ENCODE measurements at places on chromosomes 12 and 14.

- no peak for DNase-seq
Observed at GRCh38 chr12:95836630-95837239, 22.0 kb upstream of the SNRPF start.

GRCh38 chr14:101961011-101961721, 3.2 kb upstream of the DYNC1H1 start:
- peak; percentile 75 for DNase-seq

GRCh38 chr12:9074484-9075137, 41.1 kb downstream of the A2M start:
- no peak for DNase-seq

DNA sequence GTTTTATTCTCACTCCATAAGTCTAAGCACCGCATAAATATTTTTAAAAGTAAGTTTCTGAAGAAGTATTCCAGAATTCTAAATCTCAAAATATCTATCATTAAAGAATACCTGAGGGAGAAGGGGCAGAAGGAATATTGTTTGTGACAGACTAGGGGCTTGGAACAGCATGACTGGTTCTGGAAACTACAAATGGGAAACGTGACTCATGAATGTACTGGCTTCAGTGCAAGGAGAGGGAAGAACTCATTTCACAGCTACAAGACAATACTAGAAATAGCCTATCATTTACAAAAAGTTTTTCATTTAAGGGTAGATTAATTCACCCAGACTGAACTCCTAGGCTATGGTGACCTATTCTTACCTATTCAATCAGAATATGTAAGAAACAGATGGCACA, 121.3 kb downstream of the SLC25A21 start:
- no peak for DNase-seq

- DNase-seq: peak; percentile 38
Observed at GRCh38 chr14:73634011-73634833, 10.6 kb upstream of the DNAL1 start.

DNA sequence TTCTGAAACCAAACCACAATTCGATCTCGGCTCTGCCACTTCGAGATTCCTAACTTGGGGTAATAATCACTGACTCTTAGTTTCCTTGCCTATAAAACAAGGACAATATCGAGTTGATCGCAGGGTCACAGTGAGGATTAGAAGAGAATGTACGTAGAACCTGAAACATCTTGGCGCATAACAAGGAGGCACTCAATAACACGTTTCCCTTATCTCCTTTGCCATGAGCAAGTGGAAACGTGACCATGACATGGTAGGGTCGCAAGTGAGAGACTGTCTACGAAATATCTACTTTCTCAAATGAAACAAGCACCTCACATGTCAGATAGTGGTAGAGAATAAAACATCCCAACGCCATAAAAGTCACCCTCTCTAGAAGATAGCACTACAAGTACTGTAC, 2.3 kb downstream of the DICER1 start:
- no peak for DNase-seq

DNA sequence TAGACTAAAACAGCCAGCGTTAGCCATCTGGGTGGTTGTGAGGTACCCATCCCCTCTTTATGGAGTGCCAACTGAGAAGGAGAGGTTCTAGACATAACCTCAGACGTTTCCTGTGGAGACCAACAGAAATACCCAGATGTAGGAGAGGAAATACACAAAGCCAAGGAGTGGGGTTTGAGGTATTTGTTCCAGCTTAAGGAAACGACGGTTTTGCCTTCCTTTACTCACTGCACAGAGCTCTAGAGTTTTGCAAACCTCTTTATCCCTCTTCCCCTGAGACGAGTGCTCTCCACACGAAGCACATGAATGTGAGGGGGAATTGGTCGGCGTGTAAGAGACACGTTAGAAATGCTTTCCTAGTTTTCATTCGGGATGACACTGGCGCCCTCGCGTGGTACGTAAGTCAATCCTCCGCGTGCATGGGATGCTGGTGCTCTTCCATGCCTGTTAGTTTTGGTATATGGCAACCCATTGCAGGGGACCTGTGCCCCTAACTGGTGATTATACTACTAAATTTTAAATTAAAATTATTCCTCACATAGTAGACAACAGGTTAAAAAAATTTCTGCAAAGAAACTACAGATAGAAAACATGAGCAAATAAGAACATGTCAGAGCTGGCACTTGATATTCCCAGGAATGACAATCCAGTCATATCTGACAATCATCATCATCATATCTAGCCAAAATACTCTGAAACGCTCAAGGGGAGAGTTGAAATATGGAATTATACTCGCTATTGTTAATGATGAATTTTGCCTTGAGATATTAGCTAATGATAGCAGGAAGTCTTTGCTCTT, 121.7 kb downstream of the PPM1H start:
- DNase-seq: no peak

DNA sequence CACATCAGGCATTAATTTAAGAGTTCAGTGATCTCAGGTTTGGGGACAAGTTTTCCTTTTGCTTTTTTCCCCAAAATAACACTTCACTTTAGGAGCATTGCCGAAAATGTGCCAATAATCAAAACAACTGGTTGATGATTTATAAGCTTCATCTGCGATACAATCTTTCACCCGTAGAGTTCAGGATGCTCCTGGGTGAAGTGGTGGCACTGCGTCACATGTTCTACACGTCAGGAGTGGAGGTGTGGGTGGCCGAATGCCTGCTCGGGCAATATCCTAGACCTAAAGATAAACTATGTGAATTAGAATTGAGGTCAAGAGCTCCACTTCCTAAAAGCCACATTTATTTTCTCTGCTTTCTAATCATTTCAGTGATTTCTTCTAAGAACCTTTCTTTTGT, 70.9 kb upstream of the DICER1 start:
- no peak for DNase-seq

DNA sequence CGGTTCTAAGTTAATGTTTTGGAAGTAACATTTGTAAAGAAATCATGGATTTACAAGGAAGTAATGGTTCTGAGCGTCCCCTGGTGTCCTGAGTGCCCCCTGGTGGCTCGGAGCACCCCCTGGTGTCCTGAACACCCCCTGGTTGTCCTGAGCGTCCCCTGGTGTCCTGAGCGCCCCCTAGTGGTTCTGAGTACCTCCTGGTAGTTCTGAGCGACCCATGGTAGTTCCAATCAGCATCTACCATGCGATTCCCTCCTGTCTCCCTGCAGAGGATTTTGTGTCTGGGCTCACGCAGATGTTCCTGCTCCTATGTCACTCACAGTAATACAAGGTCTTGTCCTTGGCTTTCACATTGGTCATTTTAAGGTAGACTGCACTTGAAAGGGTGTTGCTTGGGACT, 1352.9 kb downstream of the TMEM121 start:
- no peak for DNase-seq

DNA sequence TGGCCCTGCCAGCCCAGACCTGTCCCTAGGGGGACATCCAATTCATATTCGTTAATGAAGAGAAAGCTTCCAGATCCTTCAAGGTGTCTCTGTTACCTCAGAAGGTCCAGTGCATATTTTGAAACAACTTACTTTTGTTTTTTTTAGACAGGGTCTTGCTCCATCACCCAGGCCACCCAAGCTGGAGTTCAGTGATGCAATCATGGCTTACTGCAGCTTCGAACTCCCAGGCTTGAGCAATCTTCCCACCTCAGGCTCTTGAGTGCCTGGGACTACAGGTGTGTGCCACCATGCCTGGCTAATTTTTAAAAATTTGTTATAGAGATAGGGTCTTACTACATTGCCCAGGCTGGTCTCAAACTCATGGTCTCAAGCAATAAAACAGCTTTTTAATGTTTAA, 48.4 kb downstream of the B4GALNT3 start:
- no peak for DNase-seq

DNA sequence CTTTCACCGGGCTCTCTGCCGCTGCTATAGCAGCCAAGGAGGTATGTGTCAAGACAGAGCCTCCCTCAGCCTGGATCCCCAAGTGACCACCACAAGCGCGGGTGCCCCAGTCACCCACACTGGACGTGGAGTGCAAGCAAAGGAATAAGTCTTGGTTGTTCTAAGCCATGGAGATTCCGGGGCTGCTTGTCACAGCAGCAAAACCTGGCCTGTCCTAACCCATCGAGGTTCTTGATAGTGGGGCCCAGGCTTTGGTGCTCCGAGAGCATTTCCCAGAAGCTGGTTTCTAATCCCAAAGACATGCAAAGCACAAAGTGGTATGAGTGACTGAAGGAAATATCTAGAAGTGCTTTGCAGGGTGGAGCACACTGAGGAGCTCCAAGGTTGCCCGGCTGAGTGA, 51.3 kb downstream of the SCARB1 start:
- no peak for DNase-seq

DNA sequence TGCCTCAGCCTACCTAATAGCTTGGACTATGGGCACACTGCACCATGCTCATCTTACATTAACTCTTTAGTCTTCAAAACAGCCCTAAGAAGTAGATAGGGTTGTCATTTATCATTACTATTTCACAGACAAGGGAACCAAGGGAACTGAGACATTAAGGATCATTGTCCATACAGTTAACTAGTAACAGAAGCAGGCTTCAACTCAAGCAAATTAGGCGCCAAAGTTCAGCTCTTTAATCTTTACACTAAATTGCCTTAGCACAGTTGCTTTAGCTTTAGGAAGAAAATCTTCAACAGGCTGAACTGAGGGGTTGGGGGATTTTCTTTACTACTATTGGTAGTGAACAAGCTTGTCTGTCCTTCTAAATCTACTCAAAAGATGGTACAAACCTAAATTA, 68.8 kb upstream of the CAND1 start:
- no peak for DNase-seq
